ENCODE measurements at places on chromosomes 5 and 9.

- no peak for DNase-seq
Measured at GRCh38 chr5:157993986-157994691, 135.2 kb upstream of the CLINT1 start.

GRCh38 chr5:173258466-173258865 is 23.5 kb upstream of the NKX2-5 start:
- no peak for DNase-seq

- DNase-seq = no peak
Measured at GRCh38 chr5:171872666-171873065, 87.0 kb downstream of the SMIM23 start.

GRCh38 chr9:123863164-123863855 is 66.6 kb downstream of the DENND1A start:
- no peak for DNase-seq

- DNase-seq = no peak
Measured at GRCh38 chr5:82388181-82388580, 110.0 kb upstream of the RPS23 start.

DNA sequence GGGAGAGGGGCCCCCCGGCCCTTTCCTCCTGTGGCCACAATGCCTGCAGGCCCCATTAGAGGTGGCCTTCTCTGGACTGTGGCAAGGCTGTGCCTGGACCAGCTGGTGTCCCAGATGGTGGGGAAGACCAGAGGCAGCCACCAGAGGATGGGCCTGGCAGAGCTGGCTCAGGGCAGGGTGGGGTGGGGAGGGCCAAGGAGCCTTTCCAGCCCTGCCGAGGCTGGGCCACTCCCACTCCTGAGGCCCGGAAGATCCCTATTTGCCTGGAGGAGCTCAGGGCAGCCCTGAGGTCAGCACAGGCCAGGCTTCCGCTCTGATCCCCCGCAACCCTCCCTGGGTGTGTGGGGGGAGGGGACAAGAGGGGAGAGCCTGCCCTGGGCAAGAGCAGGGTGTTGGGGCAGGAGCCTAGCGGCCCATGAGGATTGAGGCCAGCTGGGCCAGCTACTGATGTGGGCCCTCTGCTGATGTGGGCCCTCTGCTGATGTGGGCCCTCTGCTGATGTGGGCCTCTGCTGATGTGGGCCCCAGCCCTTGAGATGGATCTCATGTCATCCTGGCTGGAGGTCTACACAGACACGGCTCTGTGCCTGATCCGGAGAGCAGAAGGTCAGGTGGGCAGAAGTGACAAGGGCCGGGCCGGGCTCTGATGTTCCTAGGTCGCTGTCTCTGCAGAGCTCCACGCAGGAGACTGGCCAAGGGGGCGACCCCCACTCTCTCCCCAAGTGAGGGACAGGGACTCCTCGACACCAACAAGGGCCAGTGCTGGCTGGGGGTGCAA is 6.0 kb downstream of the MRPS2 start:
- no peak for DNase-seq

GRCh38 chr9:38394416-38394815 is 1.9 kb downstream of the ALDH1B1 start:
- peak; percentile 74 for DNase-seq

DNA sequence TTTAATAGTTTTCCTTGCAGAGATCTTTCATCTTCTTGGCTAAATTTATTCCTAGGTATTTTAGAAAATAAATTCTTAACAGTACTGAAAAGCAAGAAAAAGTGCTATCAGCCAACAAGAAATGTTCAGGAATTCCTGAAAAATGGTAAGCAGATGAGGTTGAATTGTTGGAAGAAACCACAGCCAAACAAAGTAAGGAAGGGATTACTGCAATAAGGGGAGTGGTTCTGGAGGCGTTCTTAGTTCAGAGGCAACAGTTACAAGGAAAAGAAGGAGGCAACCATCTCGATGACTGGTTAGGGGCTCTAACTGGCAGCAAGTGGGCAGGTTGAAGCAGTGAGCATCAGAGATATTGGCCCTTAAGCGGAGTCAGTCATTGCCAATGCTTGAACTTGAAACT is 12.8 kb upstream of the OR13J1 start:
- DNase-seq = no peak

GRCh38 chr5:26666371-26666770 is 372.0 kb downstream of the CDH9 start:
- DNase-seq = no peak

- DNase-seq = no peak
Measured at GRCh38 chr5:180599590-180599914, 8.3 kb upstream of the SCGB3A1 start.

DNA sequence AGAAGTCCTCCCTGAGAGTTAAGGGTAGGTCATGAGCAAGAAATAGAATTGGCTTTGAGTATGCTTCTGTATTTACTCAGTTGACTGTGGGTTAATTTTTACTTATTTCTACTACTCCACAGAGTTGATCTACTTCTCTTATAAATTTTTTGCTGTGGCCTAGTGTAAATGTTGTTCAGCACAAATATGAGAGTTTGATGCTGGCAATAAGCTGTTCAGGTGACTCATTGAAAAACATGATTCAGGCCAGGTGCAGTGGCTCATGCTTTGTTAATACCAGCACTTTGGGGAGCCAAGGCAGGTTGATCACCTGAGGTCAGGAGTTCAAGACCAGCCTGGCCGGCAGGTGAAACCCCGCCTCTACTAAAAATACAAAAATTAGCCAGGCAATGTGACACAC is 4.5 kb upstream of the CDK7 start:
- DNase-seq = no peak

GRCh38 chr5:1152156-1152555 is 40.3 kb upstream of the SLC12A7 start:
- DNase-seq = no peak

GRCh38 chr5:143559586-143560109 is 156.2 kb upstream of the NR3C1 start:
- no peak for DNase-seq

- no peak for DNase-seq
Measured at GRCh38 chr9:124870723-124871122, 8.8 kb downstream of the ARPC5L start.

- DNase-seq = no peak
Measured at GRCh38 chr5:33411498-33411897, 29.3 kb upstream of the TARS1 start.

- DNase-seq = no peak
Measured at GRCh38 chr9:113976915-113977314, 100.8 kb downstream of the ZNF618 start.

DNA sequence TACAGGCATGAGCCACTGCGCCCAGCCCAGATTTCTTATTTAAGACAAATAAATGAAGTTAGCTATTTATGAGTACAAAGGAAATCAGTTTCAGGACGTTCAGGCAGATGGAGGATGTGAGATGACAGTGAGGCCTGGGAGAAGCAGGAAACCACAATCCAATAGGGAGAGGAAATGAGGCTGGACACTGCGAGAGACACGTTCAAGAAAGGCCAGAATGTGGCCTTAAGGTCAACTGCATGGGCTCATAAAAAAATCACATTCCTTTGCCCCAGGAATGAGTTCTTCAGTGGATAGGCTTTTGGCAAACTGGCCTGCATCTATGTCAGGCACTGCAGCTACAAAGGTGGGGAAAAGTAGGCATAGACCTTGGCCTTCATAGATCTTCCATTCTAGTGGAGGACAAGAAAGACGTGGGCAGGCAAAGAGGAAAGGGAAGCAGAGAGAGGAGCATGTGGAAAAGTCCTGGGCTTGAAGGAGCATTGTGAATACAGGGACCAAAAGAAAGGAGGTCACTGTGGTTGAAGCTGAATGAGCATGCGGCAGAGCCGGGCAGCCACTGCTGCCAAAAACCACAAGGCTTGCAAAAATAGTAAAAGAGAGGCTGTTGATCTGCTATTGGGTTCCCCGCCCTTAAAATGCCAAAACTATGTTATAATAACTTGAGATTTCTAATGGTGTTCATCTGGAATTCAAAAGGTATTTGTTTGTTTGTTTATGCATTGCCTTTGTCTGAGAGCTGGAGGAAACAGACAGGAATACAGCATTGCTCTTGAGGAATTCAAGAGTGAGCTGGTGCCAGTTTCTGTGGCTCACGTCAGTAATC is 133.0 kb downstream of the GNA14 start:
- no peak for DNase-seq

GRCh38 chr5:109848130-109848529 is 158.4 kb downstream of the MAN2A1 start:
- DNase-seq = no peak

DNA sequence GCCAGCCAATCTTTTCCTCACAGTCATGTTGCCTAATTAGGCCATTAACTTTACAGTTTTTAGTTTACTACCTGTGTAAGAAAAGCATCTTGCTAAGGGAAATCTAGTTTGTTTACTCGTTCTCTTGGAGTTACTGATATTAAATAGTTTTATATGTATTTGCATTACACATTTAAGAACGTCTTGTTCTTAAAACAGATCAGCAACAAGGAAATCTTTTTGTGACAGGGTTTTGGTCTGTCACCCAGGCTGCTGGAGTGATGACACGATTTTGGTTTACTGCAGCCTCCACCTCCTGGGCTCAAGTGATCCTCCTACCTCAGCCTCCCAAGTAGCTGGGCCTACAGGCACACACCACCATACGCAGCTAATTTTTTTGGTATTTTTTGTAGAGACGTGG is 29.2 kb upstream of the MSH3 start:
- DNase-seq = no peak

DNA sequence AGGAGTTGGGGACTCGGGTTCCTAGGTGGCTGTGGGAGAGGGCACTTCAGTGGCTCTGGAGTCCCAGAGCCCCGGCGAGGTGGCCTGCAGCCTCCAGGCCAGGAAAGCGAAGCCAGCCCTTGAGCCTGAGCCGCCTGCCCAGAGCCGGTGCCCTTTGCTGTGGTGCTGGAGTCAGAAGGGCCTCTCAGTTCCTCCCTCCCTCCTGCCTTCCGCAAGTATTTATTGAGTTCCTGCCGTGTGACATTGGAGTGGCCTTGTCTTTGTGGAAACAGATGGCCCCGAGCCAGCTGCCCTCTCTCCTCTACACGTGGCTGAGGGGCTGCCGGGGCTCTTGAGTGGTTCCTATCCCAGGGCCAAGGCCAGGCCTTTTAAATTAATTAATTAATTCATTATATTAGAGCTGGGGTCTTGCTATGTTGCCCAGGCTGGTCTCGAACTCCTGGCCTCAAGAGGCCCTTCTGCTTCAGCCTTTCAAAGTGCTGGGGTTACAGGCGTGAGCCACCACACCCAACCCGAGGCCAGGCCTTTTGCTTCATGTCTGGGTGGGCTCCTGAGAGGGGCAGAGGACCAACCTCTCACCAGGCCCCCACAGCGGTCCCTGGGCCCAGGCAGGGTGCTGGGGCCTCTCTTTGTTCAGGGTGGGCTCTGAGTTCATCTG is 45.6 kb upstream of the IER5L start:
- no peak for DNase-seq

DNA sequence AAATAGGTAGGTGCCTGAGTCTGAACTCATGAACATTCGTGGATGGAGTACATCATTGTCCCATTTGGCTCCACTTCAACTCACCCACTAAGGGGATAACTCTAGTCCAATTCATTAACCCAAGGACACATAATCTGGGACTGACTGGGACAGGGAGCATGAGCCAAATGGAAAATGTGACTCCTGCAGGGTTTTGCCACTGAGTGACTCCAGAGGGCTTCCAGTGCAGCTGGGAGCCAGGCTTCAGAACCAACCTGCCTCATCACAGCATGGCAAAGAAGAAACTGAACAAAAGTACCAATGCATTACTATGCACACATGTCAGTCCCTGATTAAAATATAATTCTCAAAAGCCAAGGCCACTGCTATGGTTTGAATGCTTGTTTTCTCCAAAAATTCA is 159.7 kb upstream of the SNX2 start:
- no peak for DNase-seq

DNA sequence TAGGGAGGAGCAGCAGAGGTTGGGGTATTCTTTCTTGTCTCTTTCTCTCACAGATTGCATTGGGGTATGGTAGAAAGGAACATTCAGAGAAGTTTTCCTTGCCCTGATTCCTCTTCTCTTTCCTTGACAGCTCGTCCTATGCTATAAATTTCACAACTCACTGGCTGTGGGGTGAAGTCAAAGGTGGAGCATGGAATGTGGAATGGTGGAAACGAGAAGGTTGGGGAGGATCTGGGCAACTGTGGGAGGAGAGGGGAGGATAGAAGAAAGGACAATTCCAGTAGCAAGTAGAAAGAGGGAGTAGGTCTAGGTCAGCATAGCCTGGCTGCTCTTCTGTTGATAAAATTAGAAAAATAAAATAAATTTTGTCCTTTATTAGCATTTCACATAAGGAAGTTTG is 39.0 kb upstream of the POC5 start:
- DNase-seq = no peak

DNA sequence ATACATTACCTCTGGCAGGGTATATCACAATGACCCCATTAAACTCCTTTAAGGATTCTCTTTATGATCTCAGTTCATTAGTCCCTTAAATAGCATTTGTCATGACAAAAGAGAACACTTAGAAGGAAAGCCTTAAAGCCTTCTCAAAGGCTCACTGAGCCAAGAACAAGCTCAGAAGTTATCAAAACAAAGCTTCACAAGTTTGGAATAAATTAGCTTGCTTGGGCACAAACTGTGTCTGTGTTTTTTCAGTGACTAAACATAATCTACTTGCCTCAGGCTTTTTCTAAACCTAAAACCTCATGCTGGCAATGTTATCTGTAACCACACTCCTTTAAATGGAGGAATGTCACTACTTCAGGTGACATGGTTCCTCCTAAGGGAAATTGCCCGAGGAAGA is 1114.9 kb upstream of the C9orf72 start:
- no peak for DNase-seq

DNA sequence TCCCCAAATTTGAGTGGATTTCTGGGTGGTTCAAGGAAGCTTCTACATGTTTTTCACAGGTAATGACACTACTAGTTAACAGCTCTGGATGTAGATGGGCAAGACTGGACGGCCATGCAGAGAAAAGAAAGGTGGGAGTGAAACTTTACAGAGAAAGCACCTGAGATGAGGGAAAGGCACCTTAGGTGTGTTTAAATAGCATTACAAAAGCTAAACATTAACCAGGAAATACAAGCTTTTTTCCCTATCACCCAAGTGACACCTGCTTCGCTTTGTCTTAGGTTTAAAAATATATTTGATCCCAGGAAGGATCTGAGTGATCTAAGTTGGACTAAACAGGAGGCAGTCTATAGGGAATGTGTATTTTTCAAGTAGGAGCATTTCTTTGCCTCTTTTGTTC is 8.3 kb downstream of the C9orf152 start:
- peak; percentile 41 for DNase-seq

- DNase-seq = peak; percentile 77
Measured at GRCh38 chr5:157511651-157512644, 51.9 kb downstream of the NIPAL4 start.

DNA sequence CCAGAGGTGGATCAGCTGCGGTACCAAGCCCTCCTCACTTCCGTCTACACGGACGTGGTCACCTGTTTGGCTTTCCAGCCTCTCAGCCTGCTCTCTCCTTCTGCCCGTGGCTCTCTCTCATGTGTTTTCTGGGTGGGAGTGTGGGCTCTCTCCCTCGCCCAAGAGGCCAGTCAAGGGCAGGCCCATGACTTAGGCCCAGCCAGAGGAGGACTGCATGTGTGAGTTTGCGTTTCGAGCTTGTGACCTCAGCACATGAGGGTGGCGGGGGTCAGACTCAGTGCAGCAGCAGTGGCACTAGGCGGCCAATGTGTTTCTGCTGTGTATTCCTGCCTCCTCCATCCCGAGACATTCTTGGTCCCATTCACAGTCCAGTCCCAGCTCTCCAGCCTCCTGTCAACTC is 82.5 kb upstream of the SMIM23 start:
- DNase-seq = no peak

- DNase-seq = no peak
Measured at GRCh38 chr5:6736524-6737042, 23.4 kb downstream of the TENT4A start.

All from colonic mucosa (tissue), 4 donors.